Activated CD4-positive, alpha-beta T cell treated with anti-CD3 and anti-CD28 coated beads for 36 hours (primary cell): ENCODE measurements at places on chromosomes 5 and 9.

DNA sequence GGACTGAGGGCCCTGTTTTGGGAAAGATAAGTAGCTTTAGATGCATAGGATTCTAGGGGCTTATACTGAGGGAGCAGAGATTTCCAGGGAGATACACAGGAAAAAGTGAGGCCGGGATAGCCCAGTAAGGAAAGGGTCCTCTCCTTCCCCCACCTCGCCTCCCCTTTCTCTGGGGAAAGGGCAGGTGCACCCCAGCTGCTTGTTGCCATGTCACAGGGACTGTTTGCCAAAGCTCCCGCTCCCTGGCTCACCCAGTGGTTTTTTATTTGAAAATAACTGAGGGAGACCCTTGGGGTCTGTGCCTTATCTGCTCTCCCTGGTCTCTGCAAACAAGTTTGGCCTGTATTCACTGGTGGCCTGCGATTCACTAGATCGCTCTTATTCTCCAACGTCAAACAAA, 51.2 kb downstream of the RGS3 start:
- DNase-seq = no peak

GRCh38 chr9:8025551-8025950, 226.0 kb upstream of the DMAC1 start:
- DNase-seq = no peak

DNA sequence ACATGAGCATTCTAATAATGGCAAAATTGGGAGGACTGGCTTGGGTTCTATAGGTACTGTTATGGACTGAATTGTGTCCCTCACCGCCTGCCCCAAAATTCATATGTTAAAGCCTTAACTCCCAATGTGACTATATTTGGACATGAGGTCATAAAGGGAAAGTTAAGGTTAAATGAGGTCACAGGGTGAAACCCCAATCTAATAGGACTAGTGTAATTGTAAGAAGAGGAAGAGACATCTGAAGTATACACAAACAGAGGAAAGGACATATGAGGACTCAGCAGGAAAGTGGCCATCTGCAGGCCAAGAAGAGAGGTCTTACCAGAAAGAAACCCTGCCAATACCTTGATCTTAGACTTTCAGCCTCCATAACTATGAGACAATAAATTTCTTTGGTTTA, 23.1 kb downstream of the RNF180 start:
- no peak for DNase-seq

- no peak for DNase-seq
Measured at GRCh38 chr5:5586721-5587120, 164.2 kb downstream of the ICE1 start.

- DNase-seq = no peak
Measured at GRCh38 chr5:51394609-51395008, 11.4 kb downstream of the ISL1 start.

GRCh38 chr5:116361171-116361967, 213.3 kb downstream of the SEMA6A start:
- no peak for DNase-seq

DNA sequence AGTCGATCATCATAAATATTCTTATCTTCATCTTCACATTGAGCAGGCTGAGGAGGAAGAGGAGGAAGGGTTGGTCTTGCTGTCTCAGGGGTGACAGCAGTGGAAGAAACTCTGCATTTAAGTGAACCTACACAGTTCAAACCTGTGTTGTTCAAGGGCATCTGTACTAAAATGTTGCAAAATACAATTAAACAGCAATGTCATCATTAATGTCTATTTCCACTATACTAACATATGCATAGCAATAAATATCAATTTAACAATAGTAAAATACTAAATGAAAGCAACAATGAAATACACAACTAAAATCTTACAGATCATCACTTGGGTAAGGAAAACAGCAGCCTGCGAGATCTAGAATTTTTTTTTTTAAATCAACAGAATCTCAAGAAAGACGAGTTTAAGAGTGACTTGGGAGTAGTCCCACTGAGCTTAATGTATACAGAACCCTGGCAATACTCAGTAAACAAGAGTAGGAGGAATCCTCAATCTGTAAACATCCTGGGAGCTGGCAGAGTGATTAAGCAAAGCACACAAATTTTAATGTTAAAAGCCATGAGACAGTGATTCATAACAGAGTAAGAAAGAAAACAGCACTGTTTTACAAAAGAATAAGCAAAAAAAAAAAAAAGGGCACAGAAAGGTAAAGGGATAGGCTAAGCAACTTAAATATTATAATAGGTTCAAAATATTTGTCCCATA, 10.0 kb downstream of the HOMER1 start:
- no peak for DNase-seq
